RWPE2 (cell line): ENCODE measurements at places on chromosomes 13 and 19.

- H3K4me3 ChIP-seq: no peak overlapping the region
- no peak overlapping the region for H3K27ac ChIP-seq
- DNase-seq: peak; percentile 83
- H3K27me3 ChIP-seq: no peaks in the 10 kb centered on the region
- no peaks in the 10 kb centered on the region for H3K36me3 ChIP-seq
Observed at GRCh38 chr19:3276341-3276799, 51.9 kb downstream of the CELF5 start.

DNA sequence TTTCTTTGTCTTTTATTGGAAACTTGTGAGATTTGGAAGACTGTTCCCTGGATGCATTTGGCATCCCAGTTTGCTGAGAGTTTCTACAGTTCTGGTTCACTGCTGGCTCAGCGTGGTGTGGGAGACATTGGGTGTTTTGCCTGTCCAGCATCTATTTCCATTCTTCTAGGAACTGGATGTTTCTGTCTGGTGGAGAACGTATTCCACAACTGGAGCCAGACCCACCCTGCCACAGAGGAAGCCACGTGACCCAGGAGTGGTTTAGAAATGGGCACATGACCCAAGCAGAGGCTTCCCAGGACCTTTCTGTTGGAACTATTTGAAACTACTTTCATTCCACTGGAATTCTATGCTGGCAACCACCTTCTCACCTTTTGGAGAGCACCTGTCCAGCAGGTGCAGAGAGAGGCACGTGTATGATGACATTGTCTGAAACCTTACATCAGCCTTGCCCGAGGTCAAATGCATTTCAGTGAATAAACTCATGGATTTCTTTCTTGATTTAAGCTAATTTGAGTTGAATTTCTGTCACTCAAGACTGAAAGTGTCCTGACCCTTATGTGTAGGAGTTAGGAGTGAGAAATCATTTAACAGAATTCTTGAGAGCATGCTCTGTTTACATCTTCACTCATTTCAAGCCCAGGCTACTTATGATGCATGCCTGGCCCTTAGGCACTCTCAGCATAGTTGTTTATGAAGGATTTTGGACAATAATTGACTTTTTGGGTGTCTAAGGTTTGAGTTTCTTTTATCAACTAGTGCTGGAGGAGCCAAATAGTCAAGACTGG is 121.8 kb downstream of the AKAP11 start:
- peaks cover 6% of the 10 kb centered on the region for H3K4me1 ChIP-seq
- no peak for DNase-seq
- no peak overlapping the region for H3K27ac ChIP-seq
- no peaks in the 10 kb centered on the region for H3K36me3 ChIP-seq

- DNase-seq: no peak
- no peak overlapping the region for H3K4me3 ChIP-seq
- no peak overlapping the region for H3K27ac ChIP-seq
- peaks cover 29% of the 10 kb centered on the region for H3K4me1 ChIP-seq
- H3K36me3 ChIP-seq: no peaks in the 10 kb centered on the region
Observed at GRCh38 chr13:114062754-114063153, 69.7 kb downstream of the RASA3 start.

DNA sequence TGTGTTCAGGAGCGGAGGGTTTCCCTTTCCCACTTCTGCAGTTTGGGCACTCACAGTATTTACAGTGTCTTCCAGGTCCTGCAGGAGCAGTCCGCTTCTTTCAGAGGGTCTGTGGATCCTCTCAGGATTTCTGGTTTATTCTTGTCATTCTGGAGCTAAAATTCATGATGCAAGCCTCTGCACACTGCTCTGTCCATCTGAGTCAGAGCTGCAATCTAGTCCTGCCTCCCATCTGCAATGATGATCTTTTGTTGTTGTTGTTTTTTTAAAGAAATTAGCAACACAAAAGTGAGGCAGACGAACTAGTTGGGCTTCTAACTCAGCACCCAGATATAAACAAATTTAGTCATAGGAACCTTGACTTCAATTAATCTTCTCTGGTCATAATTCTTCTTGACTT is 86.5 kb downstream of the DLEU7 start:
- no peaks in the 10 kb centered on the region for H3K27me3 ChIP-seq
- H3K4me3 ChIP-seq: no peak overlapping the region
- H3K36me3 ChIP-seq: no peaks in the 10 kb centered on the region
- no peak for DNase-seq
- H3K27ac ChIP-seq: peak overlapping the region; percentile 67
- peaks cover 14% of the 10 kb centered on the region for H3K4me1 ChIP-seq

- H3K4me3 ChIP-seq: no peak overlapping the region
- H3K36me3 ChIP-seq: no peaks in the 10 kb centered on the region
- no peak overlapping the region for H3K27ac ChIP-seq
Observed at GRCh38 chr13:59770451-59770850, 393.3 kb downstream of the DIAPH3 start.

DNA sequence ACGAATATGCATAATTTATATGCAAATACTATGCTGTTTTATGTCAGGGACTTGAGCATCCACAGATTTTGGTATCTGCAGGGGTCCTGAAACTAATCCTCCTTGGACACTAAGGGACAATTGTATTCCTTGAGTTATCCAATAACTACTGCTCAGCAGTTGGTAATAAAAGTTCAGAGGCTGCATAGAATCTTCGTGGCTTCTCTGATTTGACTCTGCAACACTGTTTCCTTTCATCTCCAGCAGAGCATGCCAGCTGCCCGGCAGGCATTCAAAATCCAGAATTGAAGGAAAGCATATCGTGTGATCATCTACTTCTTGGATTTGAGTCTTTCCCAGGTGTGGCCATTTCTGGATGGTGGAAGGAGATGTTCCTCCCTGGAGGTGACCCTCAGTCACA is 64.5 kb upstream of the MRI1 start:
- DNase-seq: no peak
- no peaks in the 10 kb centered on the region for H3K27me3 ChIP-seq
- no peaks in the 10 kb centered on the region for H3K4me1 ChIP-seq
- H3K4me3 ChIP-seq: no peak overlapping the region
- no peak overlapping the region for H3K27ac ChIP-seq
- H3K36me3 ChIP-seq: no peaks in the 10 kb centered on the region

DNA sequence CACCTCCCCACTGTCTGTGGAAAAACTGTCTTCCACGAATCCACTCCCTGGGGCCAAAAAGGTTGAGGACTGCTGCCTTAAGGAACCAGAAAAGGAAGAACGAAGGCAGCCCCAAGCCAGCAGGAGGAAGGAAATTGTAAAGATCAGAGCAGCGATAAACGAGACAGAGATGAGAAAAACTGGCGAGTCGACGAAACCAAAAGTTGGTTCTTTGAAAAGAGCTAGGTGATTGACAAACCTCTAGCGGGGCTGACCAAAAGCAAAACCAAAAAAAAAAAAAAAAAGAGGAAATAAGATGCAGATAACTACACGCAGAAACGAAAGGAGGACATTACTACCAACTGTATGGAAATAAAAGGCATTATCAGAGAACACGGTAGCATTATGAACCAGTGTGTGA is 76.9 kb downstream of the GADD45B start:
- no peaks in the 10 kb centered on the region for H3K36me3 ChIP-seq
- peak overlapping the region; percentile 12 for H3K4me3 ChIP-seq
- H3K27ac ChIP-seq: peak overlapping the region; percentile 53
- no peaks in the 10 kb centered on the region for H3K27me3 ChIP-seq
- no peak for DNase-seq

DNA sequence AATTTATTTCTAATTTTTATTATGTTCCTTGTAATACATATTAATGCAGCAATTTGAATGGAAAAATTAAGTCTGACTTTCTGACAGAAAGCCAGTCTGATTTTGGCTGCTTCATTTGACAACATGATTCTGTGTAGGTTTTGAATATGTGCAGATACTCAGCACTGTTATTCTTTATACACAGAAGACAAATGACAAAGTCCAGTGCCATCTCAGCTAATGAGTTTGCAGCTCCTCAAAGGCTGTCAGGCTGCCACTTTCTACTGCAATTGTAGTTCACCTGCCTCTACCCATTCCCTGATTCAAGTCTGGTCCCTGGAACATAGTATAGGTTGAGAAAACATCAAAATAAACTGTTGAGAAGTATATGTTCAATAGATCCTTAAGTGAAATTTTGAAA is 2.9 kb upstream of the CHAMP1 start:
- H3K27me3 ChIP-seq: no peaks in the 10 kb centered on the region
- H3K36me3 ChIP-seq: no peaks in the 10 kb centered on the region
- peaks cover 10% of the 10 kb centered on the region for H3K4me1 ChIP-seq
- no peak overlapping the region for H3K27ac ChIP-seq
